ENCODE measurements at places on chromosomes 6 and 20.

DNA sequence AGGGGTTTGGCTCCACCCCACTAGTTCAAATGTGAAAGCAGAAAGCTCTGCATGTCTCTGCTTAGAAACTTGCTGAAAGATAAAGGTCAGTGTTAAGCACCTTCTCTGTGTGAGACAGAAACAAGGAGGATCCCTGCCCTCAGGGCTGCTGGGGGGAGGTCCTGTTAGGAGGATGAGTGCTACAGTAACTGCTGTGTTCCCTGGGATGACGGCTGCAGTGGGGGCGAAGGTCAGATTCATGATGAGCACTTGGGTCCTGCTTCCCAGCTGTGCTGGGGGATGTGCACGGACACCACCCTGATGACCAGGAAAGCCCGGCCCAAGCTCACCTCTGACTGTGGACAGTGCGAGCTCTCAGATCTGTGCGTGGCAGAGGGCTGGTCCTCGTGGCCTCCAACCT is 252.6 kb downstream of the DLL1 start:
- peak; percentile 2 for DNase-seq

DNA sequence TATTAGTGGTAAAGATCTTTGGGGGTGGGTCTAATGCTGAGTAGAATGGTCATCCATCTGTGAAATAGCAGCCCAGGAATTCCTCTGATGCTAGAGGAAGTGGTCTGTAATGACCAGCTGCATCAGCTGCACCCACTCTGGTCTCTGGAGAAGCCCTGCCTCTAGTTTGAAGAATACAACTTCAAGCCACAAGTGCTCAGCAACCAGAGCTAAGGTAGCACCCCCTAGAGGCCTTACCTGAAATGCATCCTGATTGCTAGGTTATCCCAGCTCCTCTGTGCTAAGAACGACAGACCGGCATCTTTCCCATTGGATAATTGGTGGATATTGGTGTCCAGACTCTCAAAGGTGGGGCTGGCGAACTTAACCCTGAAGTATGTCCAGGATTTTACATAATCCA is 58.2 kb downstream of the DNAH8 start:
- no peak for DNase-seq

- no peak for DNase-seq
Measured at GRCh38 chr6:45132658-45133294, 195.4 kb upstream of the RUNX2 start.

DNA sequence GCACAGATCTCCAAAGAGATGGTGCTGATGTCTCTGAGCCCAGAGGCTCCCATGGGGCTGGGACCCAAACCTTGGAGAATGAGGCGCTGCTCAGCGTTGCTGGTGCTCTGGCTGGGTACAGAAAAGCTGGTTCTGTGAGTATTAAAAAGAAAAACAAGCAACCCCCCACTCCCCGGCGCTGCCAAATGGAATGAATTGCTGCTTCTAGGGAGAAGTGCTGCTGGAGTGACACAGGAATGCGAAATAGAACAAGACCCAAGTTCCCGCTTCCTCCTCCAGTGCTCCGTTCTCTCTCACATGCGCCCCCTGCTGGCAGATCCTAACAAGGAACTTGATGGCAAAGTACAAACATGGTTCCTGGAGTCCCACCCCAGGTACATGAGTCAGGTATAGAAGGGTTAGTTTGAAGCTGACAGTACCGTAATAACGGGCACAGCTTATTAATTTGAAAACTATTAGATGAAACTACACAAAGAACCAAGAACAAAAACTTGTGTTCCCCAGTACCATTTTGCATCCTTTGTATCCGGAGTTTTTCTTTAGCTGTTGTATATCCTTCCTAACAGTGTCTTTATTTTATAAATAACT is 2.1 kb upstream of the DDX27 start:
- peak; percentile 89 for DNase-seq
